ENCODE measurements at places on chromosomes 1 and 21.

DNA sequence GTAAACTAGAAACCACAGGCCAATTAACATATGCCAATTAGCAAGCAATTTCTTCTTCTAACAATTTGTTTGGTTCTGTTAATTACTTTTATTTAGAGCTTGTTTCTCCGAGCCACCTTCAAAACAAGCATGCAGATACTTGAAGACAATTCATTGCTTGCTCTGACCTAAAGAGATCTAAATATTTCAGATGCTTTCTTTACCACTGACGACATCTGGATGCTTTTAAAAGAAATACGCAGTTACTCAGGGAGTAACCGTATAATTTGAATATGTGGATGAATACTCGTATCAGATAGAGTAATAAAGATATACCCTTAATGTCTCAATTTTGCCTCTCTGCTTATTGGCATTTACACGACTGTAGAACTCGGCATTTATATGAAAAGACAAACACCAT is 390.0 kb downstream of the DISC1 start:
- no peaks in the 10 kb centered on the region for H3K27me3 ChIP-seq
- DNase-seq = no peak
- no peaks in the 10 kb centered on the region for H3K4me1 ChIP-seq
- no peaks in the 10 kb centered on the region for H3K36me3 ChIP-seq

DNA sequence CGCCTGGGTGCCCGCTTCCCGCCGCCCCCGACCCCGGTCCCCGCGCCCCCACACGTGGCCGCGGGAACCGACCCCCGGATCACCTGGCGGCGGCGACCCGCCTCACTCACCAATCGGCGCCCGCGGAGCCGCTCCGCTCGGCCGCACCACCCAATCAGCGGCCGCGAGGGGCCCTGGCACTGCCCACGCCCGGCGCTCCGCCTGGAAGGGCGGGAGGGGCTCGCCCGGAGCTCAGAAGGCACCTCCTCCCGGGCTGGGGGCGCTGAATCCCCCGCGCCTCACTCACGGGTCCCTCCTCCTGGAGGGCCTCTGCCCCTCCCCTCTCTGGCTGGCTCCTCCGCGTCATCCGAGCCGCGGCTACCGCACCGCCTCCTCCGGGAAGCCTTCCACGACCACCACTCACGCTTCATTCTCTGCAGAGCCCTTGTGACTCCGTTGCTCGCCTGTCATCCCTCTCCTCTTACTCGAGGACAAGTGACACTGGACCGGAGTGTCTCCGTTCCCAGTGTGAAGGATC is 374 bp downstream of the SH2D5 start:
- peak; percentile 58 for DNase-seq
- peak overlapping the region; percentile 78 for H3K27ac ChIP-seq
- peaks cover 11% of the 10 kb centered on the region for H3K27me3 ChIP-seq
- H3K4me1 ChIP-seq = peaks cover 22% of the 10 kb centered on the region

DNA sequence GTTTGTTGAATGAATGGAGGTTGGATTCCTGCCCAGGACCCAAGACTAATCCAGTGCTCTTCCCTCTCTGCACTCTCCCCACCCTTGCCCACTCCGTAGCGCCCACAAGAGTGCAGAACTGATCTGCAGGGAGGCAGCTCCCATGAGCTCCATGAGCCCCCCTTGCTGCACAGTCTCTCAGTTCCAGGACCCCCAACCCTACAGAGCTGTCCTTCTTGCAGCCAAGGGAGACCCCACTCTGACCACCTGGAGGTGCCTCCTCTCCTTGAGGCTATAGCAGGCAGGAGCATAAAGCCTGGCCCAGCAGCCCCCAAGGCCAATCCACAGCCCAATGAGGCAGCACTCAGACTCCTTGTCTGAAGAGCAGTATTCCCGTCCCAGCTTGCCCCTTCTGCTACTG is 209.2 kb upstream of the ZC3H12A start:
- peaks cover 8% of the 10 kb centered on the region for H3K27me3 ChIP-seq
- H3K36me3 ChIP-seq = no peaks in the 10 kb centered on the region
- no peak overlapping the region for H3K4me3 ChIP-seq
- DNase-seq = no peak

GRCh38 chr1:22132517-22133235 is 10.2 kb downstream of the WNT4 start:
- no peaks in the 10 kb centered on the region for H3K36me3 ChIP-seq
- no peak overlapping the region for H3K4me3 ChIP-seq
- peaks cover 3% of the 10 kb centered on the region for H3K4me1 ChIP-seq
- no peak overlapping the region for H3K27ac ChIP-seq

- H3K36me3 ChIP-seq = no peaks in the 10 kb centered on the region
- no peak for DNase-seq
These were observed 367.7 kb upstream of the NEGR1 start for GRCh38 chr1:72649991-72650390.

GRCh38 chr1:109717729-109718128 is 5.7 kb downstream of the GSTM5 start:
- H3K27me3 ChIP-seq = peaks cover 17% of the 10 kb centered on the region
- no peak overlapping the region for H3K27ac ChIP-seq
- peaks cover 2% of the 10 kb centered on the region for H3K36me3 ChIP-seq
- no peak overlapping the region for H3K4me3 ChIP-seq
- DNase-seq = no peak

DNA sequence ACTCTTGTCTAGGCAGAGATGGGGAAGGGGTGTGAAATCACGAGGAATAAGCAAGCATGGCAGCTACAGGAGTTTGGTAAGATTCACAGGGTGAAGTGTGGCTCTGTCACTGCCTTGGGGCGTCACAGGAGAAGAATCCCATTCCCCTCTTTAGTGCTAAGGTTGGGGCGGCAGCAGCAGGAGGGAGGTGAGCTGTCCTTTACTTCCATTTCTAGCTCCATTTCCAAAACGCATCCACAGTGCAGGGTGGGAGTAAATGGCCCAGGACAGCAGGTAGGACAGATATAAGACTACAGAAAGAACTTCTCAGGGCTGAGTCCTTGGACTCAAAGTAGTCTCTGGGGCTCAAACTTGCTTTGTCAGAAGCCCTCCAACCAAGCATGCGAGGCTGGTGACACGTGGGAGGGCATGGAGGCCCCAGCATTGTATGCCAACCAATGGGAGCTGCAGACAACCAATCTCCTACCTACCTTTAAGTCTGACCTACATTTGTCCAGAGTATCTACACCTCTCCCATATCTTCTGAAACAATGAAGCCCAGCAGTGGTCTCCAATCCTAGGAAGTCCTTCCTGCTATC is 8.5 kb downstream of the MEF2D start:
- H3K4me1 ChIP-seq = peaks cover 84% of the 10 kb centered on the region
- peak overlapping the region; percentile 89 for H3K4me3 ChIP-seq
- H3K36me3 ChIP-seq = peaks cover 2% of the 10 kb centered on the region

DNA sequence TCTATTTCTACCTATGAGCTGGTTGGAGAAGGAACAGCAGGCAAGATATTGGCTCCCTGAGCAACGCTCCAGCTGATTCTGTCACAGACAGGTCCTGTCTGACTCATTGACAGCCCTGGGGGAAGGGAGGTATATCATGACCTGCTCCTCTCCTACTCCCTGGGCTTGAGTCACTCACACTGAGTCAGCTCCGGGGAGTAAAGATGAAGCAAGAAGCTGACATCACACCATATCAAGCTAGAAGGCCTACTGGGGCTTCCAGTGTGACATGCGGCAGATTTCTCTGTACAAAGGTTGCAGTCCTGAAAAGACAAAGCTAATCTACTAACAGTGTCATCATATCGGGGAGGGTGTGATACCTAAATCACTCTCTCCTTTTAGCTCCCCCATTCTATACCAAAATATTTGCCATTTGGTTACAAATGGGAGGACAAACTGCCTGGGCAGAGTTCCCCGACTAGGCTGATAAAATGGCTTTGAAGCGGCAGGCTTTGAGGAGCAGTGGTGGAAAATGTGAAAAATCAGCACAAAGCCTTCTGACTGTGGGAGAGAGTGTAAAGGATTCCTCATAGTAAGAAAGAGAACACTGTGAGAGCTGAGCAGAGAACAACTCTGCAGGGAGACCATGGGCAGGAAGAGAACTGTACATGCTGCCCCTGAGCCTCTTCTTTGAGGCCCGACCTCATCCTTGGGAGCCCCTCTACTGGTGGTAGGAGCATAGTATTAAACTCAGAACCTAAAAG is 15.5 kb downstream of the PI4KB start:
- H3K4me1 ChIP-seq = peaks cover 23% of the 10 kb centered on the region
- peak overlapping the region; percentile 49 for H3K27ac ChIP-seq
- no peak overlapping the region for H3K4me3 ChIP-seq
- DNase-seq = no peak
- H3K36me3 ChIP-seq = peaks cover 42% of the 10 kb centered on the region

- no peak for DNase-seq
- H3K27me3 ChIP-seq = no peaks in the 10 kb centered on the region
- H3K27ac ChIP-seq = no peak overlapping the region
These were observed 41.2 kb downstream of the SPATA6 start for GRCh38 chr1:48430832-48431231.

GRCh38 chr1:223110952-223111351 is 32.1 kb downstream of the TLR5 start:
- no peaks in the 10 kb centered on the region for H3K4me1 ChIP-seq
- peaks cover 16% of the 10 kb centered on the region for H3K27me3 ChIP-seq
- no peaks in the 10 kb centered on the region for H3K36me3 ChIP-seq
- H3K27ac ChIP-seq = no peak overlapping the region
- no peak for DNase-seq
- H3K4me3 ChIP-seq = no peak overlapping the region

DNA sequence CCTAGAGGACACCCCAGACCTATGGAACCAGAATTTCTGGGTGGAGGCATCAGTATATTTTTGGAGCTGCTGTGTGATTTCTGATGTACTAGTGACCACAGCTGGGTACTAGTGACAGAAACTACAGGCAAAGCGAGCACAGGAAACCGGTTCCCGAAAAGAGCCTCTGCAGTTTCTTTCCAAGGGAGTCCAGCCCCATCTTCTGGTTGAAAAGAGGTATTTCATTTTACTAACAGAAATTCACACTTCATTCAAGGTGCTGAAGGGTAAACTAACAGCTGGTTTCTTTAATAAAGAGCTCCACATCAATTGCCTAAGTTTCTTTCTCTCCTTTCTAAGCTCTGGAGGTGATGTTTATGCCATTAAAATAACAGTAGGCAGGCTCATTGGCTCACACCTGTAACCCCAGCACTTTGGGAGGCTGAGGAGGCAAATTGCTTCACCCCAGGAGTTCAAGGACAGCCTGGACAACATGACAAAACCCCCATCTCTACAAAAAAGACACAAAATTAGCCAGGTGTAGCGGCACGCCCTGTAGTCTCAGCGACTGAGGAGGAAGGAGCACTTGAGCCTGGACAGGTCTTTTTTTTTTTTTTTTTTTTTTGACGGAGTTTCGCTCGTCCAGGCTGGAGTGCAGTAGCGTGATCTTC is 22.0 kb downstream of the THAP3 start:
- H3K36me3 ChIP-seq = peaks cover 15% of the 10 kb centered on the region
- no peaks in the 10 kb centered on the region for H3K4me1 ChIP-seq
- no peak overlapping the region for H3K4me3 ChIP-seq
- DNase-seq = no peak
- no peaks in the 10 kb centered on the region for H3K27me3 ChIP-seq

GRCh38 chr1:212591922-212592321 is 16.6 kb upstream of the ATF3 start:
- no peak overlapping the region for H3K27ac ChIP-seq
- no peak for DNase-seq
- H3K4me3 ChIP-seq = no peak overlapping the region
- peaks cover 2% of the 10 kb centered on the region for H3K36me3 ChIP-seq
- peaks cover 9% of the 10 kb centered on the region for H3K4me1 ChIP-seq
- peaks cover 9% of the 10 kb centered on the region for H3K27me3 ChIP-seq

DNA sequence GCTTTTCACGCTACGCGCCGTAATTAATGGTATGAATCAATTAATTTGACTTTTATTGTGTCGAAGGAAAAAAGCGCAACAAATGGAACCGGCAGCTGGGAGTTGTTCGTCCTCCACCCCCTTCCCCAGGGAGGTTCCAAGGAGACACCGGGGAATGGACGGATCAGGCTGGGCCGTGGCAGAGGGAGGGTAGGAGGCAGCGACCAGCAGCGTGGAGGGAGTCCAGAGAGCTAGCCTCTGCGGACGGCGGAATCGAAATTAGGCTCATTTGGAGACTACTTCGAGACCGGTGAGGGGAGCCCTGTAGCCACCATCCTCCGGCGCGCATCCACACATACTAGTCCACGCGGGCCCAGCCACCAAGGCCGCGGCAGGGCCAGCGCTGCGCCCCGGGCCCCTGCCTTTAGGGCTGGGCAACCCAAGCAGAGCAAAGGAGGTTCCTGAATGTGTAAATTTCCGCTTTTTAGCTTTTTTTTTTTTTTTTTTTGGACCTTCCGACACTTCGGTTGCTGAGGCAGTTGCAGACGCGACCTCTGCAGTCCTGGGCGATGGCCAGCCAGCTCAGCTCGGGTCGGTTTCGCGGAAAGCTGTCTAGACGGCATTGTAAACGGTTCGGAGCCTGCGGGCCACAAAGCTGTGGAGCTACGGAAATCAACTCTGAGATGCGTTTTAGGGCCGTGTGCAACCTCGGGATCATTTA is 2.2 kb upstream of the FOXD3 start:
- DNase-seq = no peak
- peaks cover 29% of the 10 kb centered on the region for H3K27me3 ChIP-seq
- peaks cover 6% of the 10 kb centered on the region for H3K36me3 ChIP-seq
- H3K27ac ChIP-seq = peak overlapping the region; percentile 86

- no peak overlapping the region for H3K27ac ChIP-seq
- no peak for DNase-seq
- H3K4me1 ChIP-seq = no peaks in the 10 kb centered on the region
- peaks cover 29% of the 10 kb centered on the region for H3K27me3 ChIP-seq
- H3K36me3 ChIP-seq = no peaks in the 10 kb centered on the region
- no peak overlapping the region for H3K4me3 ChIP-seq
These were observed 96.5 kb upstream of the WNT4 start for GRCh38 chr1:22239378-22239777.

- H3K36me3 ChIP-seq = no peaks in the 10 kb centered on the region
- peaks cover 12% of the 10 kb centered on the region for H3K27me3 ChIP-seq
- no peak overlapping the region for H3K27ac ChIP-seq
- DNase-seq = no peak
These were observed 1.5 kb upstream of the ARHGEF10L start for GRCh38 chr1:17538010-17538409.

DNA sequence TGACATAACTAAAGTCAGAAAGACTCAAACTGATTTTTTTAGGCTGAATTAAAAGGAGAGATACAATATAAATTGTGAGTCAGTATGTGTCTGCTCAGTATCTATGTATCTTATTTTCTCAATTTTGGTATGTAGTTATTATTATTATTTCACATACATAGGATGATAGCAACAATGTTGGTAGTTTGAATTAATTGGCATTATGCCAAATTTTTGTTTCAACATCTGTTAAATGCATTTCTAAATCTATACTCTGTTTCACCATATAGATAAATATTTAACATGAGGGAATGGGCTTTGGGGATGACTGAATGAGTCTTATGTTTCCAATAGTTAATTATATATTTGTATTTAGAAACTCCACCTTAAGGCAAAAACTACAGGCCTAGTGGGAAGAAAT is 12.6 kb upstream of the HMCN1 start:
- no peaks in the 10 kb centered on the region for H3K36me3 ChIP-seq
- no peak overlapping the region for H3K4me3 ChIP-seq
- no peak for DNase-seq
- no peak overlapping the region for H3K27ac ChIP-seq

All from memory B cell (primary cell).